ENCODE measurements at places on chromosomes 1 and 21.

GRCh38 chr1:228487336-228488124 lies at the start of gene RNF187:
Gene RNF187 (plus strand): TSS chr1:228487382.
- no peak for DNase-seq

GRCh38 chr1:67793562-67793961 lies 39.7 kb downstream of the GNG12 start:
- no peak for DNase-seq

DNA sequence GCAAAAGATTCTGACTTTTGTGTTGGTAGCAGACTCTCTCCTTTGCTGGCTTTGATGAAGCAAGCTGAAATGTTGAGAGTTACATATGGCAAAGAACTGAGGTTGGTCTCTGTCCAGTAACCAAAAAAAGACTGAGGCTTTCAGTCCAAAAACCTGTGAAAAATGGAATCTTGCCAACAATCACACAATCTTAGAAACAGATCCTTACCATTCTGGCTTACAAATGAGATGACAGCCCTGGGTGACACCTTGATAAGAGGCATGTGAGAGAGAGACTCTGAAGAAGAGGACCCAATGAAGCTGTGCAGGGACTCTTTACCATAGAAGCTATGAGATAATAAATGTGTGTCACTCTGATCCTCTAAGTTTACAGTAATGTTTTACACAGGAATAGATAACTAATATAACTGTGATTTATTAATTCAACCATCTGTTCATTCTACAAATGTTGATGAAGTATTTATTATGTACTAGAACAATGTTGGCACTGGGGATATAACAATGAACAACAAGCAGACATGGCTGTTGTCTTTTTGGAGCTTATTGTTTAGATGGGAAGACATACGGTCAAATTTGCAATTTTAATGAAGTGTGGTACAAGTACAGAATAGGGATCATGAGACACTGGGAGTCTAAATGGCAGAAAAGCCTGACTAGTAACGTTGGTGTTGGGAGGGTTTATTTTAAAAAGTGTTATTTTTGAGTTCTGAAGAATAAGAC lies 251.0 kb downstream of the OLFM3 start:
- DNase-seq = no peak

GRCh38 chr1:60311838-60312237 lies 238.3 kb upstream of the C1orf87 start:
- no peak for DNase-seq

GRCh38 chr1:179083533-179083932 lies 1.7 kb downstream of the TOR3A start:
- DNase-seq = no peak

- no peak for DNase-seq
Measured at GRCh38 chr1:2441746-2442145, 29.4 kb upstream of the PEX10 start.

DNA sequence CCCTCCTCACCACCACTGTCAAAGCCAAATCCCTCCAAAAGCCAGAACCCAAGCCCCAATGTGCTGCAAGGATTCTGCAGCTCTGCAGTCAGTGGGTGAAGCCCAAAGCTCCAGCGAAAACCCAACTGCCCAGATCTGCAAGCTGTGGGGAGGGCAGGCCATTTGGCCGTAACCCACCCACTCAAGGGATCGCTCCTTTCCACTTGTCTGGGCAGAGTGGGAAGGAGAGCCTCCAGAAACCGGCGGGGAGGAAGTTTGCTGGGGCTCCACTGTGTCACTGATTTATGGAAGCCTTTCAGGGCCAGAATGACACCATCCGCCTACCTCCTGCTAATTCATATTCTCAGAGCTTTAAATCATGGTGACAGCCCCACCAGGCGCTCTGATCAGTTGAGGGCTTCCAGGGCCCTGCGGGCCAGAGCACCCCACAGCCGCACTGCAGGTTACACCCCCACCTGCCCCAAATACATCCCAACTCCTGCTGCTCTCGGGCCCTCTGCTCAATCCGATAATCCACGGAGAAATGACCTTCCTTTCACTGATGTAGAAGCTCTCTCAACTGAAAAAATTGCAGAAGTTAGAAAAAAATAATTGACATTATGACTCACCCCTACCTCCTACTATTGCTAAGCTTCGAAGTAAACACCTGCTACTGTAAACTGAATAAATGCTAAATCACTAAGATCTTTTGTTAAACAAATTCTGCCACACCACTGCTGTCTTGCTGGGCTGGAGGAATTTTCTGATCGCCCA lies 40.6 kb upstream of the RAB4A start:
- DNase-seq = peak; percentile 70
